Tibial artery (tissue), 4 donors: ENCODE measurements at places on chromosomes 1 and 21.

GRCh38 chr1:180266275-180267210 is 36.5 kb downstream of the LHX4 start:
- peak; percentile 59 for DNase-seq

DNA sequence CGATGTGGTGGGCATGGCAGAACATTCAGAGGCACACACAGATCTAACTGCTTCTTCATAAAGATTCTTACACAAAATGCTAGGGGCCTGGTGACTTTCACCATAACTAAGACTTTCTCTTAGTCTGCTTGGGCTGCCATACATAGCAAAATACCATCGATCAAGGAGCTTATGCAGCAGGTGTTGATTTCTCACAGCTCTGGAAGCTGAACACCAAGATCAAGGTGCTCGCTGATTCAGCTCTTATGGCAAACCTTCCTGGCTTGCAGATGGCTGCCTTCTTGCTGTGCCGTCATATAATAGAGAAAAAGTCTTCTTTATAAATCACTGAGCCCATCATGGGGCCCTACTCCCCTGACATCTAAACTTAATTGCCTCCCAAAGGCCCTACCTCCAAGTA is 487.3 kb downstream of the AJAP1 start:
- no peak for DNase-seq

DNA sequence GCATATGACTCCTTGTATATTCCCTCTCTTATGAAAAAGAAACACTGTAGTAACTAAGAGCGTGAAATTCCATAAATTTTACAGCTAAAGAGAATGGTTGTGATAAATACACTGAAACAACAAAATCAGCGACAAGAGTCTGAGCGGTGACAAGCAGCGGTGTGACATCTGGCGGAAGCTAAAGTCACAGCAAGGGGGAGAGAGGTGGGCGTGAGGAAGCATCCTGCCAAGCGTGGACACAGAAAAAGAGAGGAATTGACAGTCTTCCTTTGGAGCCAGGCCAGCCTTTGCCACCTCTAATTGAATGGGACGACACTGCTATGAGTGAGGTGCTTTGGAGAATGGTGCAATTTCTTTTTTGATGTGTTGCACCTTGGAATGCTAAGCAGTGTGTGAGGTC is 25.9 kb downstream of the PSMB2 start:
- DNase-seq: no peak

DNA sequence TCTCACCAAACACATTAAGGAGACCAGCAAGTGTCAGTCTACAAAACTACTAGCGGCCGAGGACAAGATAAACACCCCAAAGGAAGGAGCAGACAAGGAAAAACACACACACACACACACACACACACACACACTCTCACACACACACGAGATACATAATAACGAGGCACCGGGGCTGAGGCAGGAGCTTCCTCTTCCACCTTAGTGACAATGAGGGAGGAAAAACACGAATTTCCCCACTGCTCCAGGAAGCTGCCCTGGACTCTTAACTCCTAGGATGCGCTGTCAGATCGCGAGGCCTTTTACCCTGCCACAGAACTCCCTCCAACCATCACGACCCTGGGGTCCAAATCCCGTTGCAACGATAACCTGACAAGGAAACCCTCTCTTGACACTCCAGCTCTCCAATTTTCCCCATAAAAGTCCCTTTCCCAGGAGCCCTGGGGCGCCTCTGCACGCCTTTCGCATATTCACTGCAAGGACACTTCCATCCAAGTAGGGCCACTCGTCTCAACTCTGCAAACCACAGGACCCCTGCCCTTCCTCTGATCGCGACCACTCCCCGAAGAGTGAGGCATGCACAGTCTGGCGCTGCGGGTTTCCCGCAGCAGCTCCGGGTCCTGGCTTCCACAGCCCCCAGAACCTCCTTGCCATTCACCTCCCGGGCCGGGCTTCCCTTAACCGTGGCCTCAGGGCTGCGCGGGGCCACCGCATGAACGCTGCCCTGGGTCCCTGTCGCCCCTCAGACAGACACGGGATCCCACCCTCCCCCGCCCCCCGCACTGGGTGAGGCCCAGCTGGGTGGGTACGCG is 581 bp downstream of the ETV3 start:
- DNase-seq: no peak

GRCh38 chr1:109863667-109864046 is 47.0 kb upstream of the CSF1 start:
- DNase-seq: no peak

DNA sequence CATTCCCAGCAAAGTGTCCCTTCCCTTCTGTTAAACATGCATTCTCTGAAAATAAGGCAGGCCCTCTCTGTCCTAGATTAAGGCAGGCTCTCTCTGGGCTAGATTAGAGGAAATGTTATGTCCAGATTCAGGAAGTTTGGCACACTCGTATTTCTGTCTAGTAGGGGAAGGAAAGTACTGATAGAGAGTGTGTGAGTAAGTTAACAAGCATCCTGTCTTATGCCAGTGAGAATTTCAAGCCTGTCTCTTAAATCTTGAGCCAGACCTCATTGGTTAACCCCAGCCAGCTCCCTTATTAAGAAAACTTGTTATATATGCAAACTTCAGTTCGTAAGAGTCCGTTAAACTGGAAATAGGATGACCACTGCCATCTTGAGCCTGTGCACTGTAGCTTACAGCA is 31.6 kb downstream of the IGSF5 start:
- DNase-seq: no peak

- DNase-seq: no peak
These were observed 139.9 kb downstream of the TPR start for GRCh38 chr1:186234976-186235686.

GRCh38 chr1:84892705-84893618 is at the start of gene LPAR3:
TSS of gene LPAR3 (minus strand) at chr1:84893206. CDS start at chr1:84866120, 27,086 bp downstream.
- DNase-seq: no peak

GRCh38 chr1:10722803-10723202 is 73.6 kb downstream of the CASZ1 start:
- DNase-seq: no peak

DNA sequence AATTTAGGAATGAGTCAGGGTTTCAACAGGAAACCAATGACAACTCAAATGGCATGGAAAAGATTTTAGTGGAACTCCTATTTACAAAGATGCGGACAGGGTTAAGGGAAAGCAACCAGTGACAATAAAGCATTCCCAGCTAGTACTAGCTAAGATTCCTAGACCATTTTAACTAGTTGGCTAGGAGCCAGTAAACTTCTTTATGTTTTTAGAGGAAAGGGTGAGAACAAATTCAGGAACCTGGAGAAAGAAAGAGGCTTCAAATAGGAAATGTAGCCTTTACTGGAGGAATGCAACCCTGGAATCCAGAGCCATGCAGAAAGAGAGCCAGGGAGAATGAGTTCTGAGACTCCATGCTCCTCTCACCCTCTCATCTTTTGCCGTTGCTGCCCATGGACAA is 416.6 kb downstream of the KCTD3 start:
- no peak for DNase-seq

- DNase-seq: peak; percentile 82
These were observed 41.0 kb downstream of the TGFBR3 start for GRCh38 chr1:91844862-91845528.

DNA sequence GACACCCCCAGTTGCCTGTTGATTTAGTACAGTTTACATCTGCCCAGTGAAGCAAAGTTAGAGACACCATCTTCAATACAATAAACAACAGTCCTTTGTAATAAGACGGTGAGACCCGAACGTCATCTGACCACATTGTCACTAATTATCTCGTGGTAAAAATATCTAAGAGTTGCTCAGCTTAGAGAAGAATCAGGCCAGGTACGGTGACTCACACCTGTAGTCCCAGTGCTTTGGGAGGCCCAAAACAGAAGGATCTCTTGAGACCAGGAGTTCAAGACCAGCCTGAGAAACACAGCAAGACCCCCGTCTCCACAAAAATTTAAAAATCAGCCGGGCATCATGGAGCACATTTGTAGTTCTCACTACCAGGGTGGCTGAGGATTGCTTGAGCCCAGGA is 53.5 kb downstream of the CD34 start:
- DNase-seq: no peak

- no peak for DNase-seq
These were observed 53.3 kb downstream of the B3GALNT2 start for GRCh38 chr1:235450886-235451483.

- DNase-seq: no peak
These were observed 24.6 kb downstream of the EXTL2 start for GRCh38 chr1:100869996-100870395.

DNA sequence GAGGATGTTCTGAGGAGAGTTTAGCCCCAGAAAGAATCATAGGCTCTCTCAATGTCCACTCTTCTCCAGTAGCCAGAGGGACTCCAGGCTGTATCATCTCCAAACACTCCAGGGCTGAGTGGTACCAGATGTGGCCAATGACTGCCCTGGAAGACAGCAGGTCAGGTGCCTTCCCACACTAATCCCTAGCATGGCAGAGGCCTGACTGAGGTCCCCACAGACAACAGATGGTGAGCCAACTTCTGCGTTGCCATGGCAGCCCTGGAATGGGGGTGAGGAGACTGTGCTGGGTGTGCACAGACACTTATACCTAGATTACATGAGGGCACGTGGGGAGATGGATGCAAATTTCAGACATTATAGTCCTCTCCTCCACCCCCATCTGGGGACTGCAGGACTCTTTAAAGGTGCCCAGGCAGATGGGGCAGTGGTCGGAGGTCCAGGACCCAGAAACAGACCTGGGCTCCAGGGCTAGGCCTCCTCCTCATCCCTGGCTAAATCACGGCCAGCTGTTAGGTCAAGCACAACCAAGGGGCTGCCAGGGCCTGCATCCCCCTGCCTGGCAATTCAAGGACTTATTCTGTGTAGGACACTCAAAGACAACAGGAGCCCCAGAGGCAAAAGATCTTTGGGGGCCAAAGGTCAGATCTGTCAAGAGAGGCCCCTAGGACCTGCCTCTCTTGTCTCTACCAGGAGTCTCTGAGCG is 42.9 kb downstream of the CAMK2N1 start:
- no peak for DNase-seq

DNA sequence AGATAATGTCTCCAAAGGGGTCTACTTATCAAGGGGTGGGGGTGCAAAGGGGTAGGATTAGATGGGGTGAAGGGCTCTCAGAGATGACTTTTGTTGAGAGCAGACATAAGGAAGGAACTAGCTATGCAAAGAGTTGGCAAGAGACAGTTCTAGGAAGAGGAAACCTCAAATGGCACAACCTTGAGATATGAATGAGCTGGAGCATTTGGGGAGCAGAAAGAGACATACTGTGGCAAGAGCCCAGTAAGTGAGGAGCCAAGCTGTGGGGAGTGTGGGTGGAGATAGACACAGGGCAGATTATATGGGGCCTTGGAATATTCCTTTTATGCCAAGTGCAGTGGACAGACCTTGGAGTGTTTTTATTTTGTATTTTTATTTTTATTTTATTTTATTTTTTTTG is 84.8 kb upstream of the BTG3 start:
- no peak for DNase-seq

GRCh38 chr1:230558324-230558723 is 84.0 kb upstream of the COG2 start:
- DNase-seq: no peak

- DNase-seq: no peak
These were observed 472.1 kb downstream of the PTPRU start for GRCh38 chr1:29708381-29708780.

DNA sequence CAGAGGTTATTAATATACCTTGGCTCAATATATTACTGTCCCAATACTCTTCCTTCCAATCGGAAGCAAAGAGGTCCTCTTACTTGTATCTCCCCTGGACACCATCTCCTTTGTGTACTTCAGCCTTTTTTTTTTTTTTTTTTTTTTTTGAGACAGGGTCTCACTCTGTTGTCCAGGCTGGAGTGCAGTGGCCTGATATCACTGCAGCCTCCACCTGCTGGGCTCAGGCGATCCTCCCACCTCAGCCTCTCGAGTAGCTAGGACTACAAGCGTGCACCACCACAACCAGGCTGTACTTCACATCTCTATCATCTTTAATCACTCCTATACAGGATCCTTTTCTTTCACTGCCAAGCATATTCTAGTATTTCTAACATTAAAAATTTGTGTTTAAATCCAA is 2.8 kb upstream of the DARS2 start:
- DNase-seq: no peak

- DNase-seq: no peak
These were observed 1554.0 kb downstream of the KCNT2 start for GRCh38 chr1:195054217-195054687.

- DNase-seq: no peak
These were observed 59.1 kb upstream of the PDC start for GRCh38 chr1:186519982-186520381.

DNA sequence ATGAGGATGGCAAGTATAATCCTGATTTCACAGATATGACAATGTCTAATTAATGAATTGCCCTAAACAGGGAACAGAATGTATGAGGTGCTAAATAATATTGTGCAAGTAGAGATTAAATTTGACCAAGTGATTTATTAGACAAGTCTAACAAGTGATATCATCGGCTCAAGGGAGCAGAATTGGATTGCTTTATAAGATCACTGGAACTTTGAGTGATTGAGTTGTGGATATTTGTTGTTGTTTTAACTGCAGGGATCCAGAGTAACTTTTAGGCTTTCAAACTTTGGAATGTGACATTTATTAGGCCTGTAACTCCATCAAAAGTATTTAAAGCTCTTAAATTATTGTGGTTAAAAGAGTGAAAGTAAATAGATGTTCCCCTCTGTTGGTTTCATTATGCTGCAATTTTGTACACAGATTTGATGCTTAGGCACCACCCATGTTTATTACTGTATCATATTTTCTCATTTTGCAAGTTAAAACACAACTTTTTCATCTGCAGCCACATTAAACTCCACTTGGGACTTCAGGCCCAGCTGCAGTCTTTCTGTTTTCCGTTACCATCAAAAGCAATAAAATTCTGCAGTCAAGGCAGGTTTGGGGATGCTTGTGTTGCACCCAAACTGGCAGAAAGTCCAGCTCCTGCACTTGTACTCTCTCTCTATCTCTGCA is 206.6 kb downstream of the HLX start:
- DNase-seq: no peak

GRCh38 chr1:89041119-89041641 is 18.5 kb upstream of the GBP3 start:
- DNase-seq: no peak

DNA sequence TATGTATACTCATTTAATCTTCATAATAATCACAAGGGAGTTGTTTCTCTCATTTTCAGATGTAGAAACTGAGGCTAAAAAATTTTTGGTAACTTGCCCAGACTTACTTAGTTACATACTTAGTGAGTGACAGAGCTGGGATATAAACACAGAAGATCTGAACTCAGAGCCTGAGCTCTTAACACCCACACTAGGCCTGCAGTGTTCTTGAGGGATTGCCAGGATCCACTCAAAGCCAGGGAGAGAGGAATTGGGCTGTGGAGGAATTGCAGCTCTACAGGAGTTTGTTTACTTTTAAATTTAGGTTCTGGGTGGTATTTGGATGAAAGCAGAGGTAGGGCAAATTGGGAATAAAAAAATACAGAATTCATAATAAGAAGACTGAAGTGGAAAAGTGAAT is 515.1 kb upstream of the PLXNA2 start:
- no peak for DNase-seq
